Activated CD8-positive, alpha-beta memory T cell treated with anti-CD3 and anti-CD28 coated beads, Interleukin-2, amount 50 U/mL, for 48 hours (primary cell): ENCODE measurements at places on chromosomes 5 and 9.

- no peak for DNase-seq
Observed at GRCh38 chr9:80881940-80882339, 807.4 kb downstream of the TLE1 start.

GRCh38 chr5:143673676-143674468 lies 138.1 kb upstream of the HMHB1 start:
- no peak for DNase-seq

GRCh38 chr5:143262393-143263174 lies 140.9 kb downstream of the NR3C1 start:
- DNase-seq: no peak

- peak; percentile 18 for DNase-seq
Observed at GRCh38 chr5:172506921-172507320, 52.6 kb upstream of the SH3PXD2B start.

DNA sequence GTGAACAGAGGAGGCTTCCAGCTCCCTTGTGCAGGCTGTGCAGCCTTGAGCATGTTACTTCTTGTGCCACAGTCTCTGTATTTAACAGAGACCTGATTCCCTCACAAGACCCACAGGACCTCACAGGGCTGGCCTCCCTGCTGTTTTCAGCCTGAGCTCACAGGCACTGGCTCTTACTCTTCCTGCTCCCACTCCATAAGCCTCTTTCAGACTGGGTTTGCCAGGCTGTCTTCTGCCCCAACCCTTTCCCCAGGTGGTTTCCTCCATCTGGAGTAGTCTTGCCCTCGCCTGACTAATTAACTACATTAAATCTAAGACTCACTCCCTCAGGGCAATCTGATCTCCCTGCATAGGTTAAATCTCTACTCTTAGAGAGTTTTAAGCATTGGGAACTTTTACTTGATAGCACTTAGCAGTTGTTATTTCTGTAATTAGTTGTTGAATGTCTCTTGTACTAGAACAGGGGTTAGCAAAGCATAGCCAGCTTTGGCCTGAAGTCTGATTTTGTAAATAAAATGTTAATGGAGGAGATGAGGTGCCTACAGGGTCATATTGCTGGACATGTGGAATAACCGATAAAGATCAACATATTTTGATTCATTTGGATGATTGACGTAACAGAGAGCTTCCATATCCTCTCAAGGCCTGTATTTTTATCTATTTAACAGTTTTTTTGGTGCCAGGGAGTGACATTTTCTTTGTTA lies 28.6 kb upstream of the SPATA31E1 start:
- DNase-seq: no peak

DNA sequence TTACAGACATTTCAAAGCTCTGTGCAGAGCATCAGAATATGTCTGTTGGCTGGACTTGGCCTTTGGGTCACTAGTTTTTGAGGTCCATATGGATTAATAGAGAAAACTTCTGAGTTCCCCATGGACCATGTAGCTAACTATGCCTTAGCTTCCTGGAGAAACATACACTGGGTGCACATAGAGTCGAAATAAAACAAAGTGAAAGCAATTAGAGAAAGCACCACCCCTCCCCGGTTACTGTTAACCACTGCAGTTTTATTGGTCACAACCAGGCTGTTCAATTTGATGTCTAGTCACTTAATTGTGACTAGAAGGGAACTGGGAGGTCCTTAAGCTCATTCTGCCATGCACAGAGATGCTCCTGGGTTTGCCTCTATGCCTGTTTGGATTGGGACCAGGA lies 4.2 kb downstream of the FAM240B start:
- DNase-seq: no peak

DNA sequence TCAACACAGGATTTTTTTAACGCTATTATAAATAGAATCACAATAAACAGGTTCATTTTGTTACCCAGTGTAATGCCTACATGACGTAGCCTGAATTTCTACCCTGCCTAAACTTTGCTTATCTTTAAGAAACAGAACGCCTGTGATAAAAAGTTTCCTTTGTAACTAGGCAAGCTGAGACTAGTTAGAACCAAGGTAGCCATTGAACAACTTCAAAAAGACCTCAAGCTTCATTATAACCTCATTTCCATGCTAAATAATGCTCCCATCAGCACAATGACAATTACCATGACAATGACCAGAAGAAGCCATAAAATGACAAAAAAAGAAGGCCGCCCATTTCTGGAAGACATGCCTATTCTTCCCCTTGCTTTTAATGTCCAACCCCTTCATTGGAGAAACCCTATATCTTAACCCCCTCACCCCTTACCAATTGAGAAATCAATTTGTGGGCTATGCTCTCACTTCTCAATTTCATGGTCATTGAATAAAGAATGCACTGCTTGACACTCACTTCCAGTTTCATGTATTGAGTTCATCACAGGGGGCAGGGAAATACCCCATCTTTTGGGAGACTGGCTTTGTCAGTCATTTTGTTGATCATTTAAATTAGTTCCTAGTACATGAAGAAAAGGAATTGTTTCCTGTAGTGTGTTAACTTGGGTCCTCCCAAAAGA lies 276.8 kb downstream of the MCTP1 start:
- no peak for DNase-seq

DNA sequence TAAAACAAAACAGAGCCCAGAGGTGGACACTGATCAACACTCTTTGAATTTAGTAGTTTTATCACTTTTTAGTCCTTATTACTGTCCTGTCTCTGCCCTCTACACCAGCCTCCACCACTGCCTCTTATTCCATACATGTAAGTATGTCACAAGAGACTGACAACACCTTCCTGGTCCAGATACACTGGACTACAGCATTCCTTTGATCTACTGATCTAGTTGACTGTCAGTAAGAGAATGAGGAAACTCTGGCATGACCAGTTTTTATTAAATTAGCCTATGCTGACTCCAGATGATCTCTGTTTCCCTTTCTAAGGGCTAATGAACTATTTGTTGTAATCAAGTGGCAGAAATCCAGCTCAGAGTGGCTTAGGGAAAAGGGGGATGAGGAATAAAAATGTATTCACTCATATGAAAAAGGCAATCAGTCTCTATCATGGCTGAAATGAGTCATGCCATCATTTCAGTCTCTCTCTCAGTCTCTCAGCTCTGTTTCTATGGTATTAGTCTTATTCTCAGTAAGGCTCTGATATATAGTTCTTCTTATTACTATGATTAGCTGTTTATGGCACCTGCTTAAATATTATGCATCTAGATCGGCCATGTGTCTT lies 5.5 kb downstream of the ARHGEF37 start:
- DNase-seq: no peak

- DNase-seq: no peak
Observed at GRCh38 chr5:144880513-144880912, 709.8 kb downstream of the KCTD16 start.

DNA sequence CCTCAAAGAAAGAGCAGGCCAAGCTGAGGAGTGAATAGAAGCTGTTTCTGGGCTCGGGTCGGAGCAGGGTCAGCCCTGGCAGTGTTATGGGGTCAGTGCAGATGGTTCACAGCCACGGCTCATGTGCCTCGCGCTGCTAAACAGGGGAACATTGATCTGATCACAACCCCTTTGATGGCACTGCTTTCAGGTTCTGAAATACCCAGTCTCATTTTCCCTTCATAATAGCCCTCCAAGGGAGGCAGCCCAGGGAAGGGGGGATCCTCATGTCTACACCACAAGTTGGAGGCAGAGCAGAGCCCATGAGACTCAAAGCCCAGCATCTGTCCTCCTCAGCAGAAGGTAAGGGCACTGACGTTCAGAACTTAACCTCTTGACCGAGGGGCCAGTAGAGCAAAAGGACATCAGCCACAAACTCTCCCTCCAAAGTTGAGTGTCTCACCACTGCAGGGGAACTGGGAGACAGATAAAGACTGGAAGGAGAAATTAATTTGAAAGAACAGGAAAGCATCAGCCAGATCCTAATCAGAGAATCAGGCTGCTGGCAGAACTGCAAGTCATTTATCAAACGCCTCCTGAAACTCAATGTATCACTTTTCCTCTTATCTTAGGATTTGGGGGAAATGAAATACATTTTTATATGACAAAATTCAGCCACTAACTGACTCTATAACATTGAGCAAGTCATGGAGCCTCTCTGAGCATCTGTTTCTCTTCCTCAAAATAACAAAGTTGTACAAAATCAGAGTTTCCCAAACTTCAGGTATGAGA lies 110.6 kb downstream of the SH3TC2 start:
- DNase-seq: no peak

- DNase-seq: no peak
Observed at GRCh38 chr9:75051285-75051684, 23.2 kb upstream of the CARNMT1 start.

DNA sequence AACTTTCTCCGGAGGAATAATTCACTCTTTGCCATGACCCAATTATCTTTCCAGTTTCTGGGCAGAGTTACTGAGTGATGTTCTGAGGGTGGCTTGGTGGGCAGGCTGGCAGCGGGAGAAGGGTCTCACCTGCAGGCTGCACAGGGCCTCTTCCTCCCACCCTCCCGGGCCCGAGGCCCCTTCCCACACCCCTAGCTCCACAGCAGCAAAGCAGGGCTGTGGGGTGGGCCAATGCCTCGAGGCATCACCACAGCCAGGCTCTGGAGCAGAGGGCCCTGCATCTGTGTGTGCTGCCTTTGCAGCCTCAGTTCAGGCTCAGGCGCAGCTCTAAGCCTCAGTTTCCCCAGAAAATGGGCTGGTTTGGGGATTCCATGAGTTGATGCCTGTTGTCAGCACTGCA lies 120.2 kb upstream of the FOXD4L5 start:
- DNase-seq: no peak

DNA sequence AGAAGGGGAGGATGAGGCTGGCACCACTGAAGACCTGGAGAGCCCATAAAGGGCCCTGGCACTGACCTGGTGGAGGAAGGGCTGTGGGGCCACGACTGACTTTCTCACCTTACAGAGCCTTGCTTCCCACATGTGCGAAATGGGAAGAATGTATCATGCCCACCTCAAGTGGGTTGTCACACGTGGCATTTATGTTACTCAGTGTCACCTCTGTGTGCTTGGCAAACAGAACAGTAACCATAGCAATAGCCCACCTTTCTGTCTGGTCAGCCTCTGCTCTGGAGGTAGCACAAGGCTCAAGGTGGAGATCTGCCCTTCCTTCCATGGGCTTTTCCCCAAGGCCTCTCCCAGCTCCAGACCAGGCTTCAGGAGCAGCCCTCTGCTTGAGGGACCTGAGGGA lies 16.7 kb downstream of the TCF7 start:
- peak; percentile 72 for DNase-seq

- no peak for DNase-seq
Observed at GRCh38 chr5:82022499-82022898, 50.7 kb downstream of the ATG10 start.

DNA sequence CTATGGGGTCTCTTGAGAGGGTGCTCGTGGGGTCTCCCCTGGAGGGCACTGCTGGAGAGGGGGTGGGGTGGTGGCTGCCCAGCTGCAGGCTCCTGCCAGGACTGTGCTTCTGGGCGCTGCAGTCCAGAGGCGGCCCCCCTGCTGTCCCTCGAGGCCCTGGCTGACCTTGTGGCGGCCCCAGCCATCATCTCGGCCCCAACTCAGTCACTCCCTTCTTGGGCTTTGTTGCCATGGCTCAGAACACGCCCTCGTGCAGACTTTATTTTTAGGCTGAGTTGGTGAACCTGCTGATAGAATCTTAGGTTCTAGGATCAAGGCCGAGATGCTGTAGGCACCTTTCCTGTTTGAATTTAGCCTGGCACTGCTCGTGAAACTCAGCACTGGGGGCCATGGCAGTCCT lies 22.8 kb downstream of the FBXW5 start:
- DNase-seq: no peak

- peak; percentile 82 for DNase-seq
Observed at GRCh38 chr5:138752951-138753793, at the start of gene CTNNA1. CTNNA1 (plus strand) TSS chr5:138753425; CDS start chr5:138781925, 28,500 bp downstream.

- DNase-seq: peak; percentile 51
Observed at GRCh38 chr5:139443831-139444453, 4.6 kb upstream of the DNAJC18 start.

DNA sequence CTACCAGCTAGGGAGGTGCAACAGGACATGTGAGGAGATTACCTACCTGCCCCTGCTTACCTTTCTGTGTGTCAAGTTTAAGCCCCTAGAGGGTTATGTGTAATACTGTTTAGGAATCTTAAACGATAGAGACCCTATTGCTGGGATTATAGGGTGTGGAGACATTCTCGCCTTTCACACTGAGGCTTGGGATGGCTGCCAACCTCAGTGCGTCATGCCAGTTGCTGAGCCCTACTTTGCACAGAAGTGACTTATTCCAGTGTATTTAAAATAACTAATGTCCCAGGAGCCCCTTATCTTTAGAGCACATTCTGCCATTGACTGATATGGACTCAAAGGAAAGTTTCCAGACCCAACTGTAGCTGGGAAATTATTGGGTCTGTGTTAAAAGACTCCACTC lies 76.6 kb upstream of the XPA start:
- no peak for DNase-seq

GRCh38 chr5:128199104-128199503 lies 115.5 kb downstream of the SLC12A2 start:
- DNase-seq: no peak

GRCh38 chr9:98199388-98200033 lies 7.1 kb upstream of the CORO2A start:
- DNase-seq: no peak

DNA sequence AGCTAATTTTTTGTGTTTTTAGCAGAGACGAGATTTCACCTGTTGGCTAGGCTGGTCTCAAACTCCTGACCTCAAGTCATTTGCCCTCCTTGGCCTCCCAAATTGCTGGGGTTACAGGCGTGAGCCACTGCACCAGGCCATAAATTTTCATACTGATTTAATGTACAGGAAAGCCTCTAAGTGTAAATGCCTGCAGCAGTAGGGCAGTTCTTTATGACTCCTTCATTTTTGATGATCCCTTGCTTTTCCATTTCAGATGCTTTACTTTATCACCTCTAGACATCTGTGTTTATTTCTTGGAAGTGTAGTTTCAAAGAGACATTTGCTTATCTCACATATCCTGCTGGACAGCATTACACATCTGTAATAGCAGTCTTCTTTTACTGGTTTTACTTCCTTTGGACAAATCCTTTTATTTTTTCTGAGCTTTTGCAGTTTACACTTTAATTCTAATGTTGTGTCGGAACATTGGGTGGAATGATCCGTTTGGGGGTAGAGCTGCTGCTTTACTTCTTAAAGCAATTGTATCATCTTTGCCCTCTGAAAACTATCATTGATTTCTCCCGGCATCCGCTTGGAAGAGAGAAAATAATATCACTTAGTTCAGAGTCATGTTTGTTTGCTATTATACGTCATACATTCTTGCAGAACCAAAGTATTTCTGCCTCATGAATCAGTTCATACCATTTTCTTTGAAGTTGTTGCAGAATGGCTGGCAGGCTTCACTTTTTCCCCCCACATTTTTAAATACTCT lies 36.0 kb downstream of the SCGB3A1 start:
- no peak for DNase-seq

- DNase-seq: no peak
Observed at GRCh38 chr5:72234265-72234700, 85.8 kb downstream of the MRPS27 start.

DNA sequence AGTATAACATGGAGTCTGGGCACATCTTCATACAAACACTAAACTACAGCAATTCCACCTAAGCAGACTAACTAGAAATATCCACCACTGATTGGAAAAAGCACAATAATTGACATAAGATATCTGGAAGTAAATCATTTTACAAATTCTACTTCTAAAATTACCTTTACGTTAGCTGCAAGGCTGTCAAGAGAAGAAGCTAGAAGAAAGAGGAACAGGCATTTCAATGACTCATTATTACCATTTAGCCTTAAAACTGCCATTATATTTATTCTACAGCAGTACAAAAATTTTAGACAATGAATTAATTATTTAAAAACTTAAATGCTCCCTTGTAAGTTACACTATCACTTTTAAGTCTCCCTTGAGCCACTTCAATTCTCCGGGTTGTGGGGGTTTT lies 43.4 kb upstream of the PLPP6 start:
- DNase-seq: no peak
